D341Med (cell line): ENCODE measurements at places on chromosomes 11 and 22.
A peak's percentile ranks its signal among the peaks of the same experiment; 100 is the strongest.

GRCh38 chr11:134691295-134691873 lies 279.3 kb upstream of the B3GAT1 start:
- DNase-seq, result no peak

GRCh38 chr11:76795290-76795935 lies 12.3 kb downstream of the TSKU start:
- no peak for DNase-seq

GRCh38 chr11:111454561-111455192 lies 57.5 kb downstream of the BTG4 start:
- DNase-seq, result peak; percentile 83

- DNase-seq, result no peak
Observed at GRCh38 chr22:25153961-25154666, 45.5 kb upstream of the CRYBB3 start.

DNA sequence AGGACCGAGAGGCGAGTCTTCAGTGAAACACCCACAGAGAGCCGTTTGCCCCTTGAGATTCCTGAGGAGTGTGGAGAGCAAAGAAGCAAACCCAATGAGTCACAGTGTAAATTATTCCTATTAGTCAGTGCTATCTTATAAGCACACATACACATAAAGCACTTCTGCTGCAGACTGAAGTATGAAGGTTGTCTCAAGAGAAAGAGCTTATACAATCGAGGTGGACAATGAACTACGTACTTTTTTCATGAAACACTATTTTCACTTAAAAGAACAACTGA lies 37.3 kb downstream of the GALNT18 start:
- no peak for DNase-seq

- DNase-seq, result peak; percentile 44
Observed at GRCh38 chr11:12799334-12799835, 125.2 kb downstream of the TEAD1 start.

- DNase-seq, result no peak
Observed at GRCh38 chr11:130208241-130209127, 48.9 kb downstream of the ST14 start.

DNA sequence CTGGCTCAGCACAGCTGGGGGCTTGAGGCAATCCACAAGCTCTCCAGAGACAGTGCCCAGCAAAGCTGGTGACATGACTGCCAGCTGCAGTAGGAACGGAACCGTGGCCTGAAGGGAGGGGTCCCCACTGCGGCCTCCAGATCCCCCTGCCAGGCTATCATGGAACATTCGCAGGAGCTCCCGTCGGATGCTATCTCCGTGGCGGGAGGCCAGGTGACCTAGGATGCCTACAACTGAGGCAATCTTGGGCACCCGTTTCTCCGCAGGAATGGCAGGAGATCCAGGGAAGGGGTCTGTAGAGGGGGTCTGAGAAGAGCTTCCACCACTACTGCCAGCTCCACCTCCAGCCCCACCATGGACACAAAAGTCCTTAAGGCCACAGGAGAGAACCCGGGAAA lies 2.6 kb upstream of the GANAB start:
- DNase-seq, result no peak

DNA sequence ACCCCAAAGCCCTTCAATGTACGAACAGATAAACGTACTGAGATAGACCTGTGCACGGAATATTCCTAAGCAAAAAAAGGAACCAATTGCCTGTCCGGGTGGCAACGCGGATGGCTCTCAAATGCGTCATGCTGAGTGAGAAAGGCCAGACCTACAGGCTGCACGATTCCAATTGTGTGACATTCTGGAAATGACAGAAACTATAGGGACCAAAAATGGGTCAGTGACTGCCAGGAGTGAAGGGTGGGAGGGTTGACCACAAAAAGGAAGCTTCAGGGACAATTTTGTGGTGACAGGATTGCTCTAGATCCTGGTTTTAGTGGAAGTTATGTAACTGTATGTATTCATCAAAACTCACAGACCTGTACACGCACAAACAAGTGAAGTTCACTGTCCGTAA lies 24.0 kb upstream of the SYT8 start:
- no peak for DNase-seq

DNA sequence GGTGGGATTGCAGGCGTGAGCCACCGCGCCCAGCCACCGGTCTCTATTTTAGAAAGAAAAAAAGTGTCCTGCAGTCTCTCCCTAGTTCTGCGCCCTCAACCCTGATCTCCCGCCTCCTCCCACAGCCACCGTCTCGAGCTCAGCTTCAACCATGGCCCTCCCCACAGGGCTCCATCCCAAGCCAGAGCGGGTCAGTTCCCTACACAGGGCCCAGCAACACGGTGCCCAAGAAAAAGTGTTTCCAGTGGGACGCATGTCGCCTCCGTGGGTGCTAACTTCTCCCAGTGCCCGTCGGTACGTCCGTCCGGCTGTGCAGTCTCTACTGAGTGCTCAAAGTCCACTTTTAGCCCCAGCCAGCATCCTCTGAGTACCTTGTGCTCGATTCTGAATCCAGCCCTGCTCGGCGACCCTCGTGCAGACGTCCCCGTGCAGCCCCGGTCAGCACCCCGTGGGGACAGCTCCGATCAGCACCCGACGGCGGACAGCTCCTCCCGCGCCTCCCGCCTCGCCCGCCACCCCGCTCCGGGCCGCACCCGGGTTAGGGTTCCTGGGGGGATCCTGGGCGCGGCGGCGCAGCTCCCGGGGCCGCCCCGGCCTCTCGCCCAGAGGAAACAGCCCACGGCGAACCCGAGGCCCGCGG lies 657 bp upstream of the MAPK8IP2 start:
- DNase-seq, result peak; percentile 71

GRCh38 chr11:121644187-121644512 lies 191.4 kb upstream of the SORL1-AS1 start:
- DNase-seq, result no peak

GRCh38 chr11:57484141-57484710 lies 23.9 kb downstream of the RTN4RL2 start:
- no peak for DNase-seq

- no peak for DNase-seq
Observed at GRCh38 chr22:49099089-49099488, 728.6 kb downstream of the BRD1 start.

- DNase-seq, result no peak
Observed at GRCh38 chr11:27998552-27998951, 109.4 kb downstream of the KIF18A start.

GRCh38 chr11:24653901-24654300 lies 157.0 kb downstream of the LUZP2 start:
- no peak for DNase-seq

DNA sequence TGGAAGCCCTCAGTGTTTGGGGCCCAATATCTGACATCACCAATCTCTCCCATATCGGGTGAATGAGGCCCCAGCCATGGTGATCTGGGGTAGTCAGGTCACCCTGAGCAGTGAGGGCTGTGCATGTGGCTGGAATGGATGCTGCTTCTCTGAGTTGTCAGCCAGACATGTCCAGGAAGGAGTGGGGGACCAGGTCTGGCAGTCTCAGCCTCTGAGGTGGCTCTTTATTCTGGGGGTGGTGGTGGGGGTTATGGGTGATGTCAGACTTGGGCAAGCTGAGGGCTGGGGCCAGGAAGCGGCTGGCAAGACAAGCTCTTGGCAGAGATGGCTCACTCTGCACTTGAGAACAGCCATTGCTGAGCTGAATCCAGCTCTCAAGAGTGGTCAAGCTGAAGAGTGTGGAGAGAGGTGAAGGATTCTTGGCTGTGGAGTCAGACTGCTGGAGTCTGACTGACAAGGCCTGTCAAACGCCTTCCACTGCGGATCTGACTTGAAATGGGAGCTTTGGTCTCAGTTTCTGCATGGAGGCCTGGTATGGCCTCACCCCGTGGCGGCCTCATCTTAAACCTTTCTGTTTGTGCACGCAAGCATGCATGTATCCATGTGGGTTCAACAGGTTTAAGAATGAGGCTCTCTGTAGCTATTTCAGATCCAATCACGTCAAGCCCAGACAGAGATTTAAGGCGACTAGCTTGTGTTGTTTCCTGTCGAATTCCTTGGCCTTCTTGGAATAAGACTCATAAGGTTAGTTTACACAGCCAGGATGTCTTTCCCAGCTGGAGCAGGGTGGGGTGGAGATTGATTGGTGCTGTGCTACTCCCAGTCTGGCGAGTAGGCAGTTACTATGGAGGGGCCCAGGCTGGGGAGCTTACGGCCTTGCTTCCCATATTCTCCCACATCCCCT lies 83.9 kb upstream of the TIMP3 start:
- no peak for DNase-seq

DNA sequence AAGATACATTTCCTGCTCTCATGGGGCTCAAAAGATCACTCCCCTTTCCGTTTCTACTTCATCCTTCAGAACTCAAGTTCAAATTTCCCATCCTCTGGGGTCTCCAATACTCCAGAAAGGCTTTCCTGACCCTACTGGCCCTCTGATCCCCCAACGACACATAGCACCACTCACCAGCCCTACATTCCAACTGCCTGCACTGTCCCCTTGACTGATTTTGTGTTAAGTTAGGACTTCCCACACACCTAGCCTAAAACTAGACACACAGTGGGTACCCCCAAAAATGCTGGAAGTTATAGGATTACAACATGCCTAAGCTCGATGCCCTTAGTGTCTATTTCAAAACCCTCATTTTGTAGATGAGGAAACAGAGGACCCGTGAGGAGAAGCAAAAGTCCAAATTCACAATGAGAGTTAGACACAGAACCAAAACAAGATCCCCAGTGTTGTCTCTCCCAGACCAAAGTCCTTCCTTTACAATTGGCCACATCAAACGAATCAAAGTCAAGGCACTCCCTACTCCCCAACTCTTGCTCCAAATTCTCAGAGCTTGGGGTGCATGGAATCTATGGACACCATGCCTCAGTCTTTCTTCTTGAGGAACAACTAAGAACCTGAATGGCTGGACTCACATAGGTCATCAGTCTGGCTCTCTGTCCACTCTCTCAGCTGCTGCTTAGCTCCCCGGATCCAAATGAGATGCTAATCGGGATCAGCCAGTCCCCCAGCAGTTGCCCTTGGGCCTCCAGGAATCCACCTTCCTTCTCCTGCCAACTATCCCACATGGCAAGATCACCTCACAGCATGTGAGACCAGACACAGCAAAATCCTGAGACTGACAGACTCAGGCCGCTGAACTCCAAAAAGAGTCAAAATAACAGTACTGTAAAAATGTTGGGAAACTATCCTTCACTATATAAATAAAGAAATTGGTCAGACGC lies 1.7 kb downstream of the CLPB start:
- DNase-seq, result no peak
